Fibroblast of skin of right biceps (primary cell): ENCODE measurements at places on chromosomes 16 and 17.

DNA sequence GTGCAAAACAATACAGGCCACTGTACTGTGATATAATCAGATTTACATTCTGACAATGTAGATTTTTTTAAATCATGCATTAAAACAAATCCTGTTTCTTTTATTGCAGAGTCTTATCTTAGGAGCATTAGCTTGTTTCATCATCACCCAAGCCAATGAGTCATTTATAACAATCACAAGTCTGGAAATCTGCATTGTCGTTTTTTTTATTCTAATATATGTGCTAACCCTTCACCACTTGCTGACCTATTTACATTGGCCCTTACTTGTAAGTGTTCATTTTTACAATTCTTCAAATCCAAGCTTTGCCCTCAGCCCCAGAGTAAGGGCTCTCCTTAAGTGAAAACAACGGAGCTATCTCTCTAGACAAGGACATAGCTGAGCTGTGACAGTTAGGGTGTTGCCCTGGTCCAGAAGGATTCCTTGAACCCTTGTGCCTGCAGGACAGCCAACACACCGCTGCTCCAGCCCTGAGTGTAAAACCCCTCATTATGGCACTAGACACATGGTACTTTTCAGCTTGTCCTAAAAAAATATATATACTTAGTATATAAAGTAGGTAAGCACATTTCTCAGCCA lies 3.7 kb downstream of the CMTM1 start:
- peak; percentile 54 for DNase-seq

GRCh38 chr17:63476854-63477479 lies at the start of gene ACE:
TSS of gene ACE (plus strand) at chr17:63477061. CDS start at chr17:63477095, 34 bp downstream.
- peak; percentile 27 for DNase-seq

GRCh38 chr16:55568207-55568606 lies 1.7 kb downstream of the CAPNS2 start:
- DNase-seq = no peak

GRCh38 chr16:30805056-30805369 lies 18.0 kb upstream of the ZNF629 start:
- DNase-seq = no peak

- peak; percentile 80 for DNase-seq
Observed at GRCh38 chr17:77396610-77397009, 255.8 kb downstream of the SEC14L1 start.

- no peak for DNase-seq
Observed at GRCh38 chr16:56824331-56824730, 40.7 kb upstream of the SLC12A3 start.

DNA sequence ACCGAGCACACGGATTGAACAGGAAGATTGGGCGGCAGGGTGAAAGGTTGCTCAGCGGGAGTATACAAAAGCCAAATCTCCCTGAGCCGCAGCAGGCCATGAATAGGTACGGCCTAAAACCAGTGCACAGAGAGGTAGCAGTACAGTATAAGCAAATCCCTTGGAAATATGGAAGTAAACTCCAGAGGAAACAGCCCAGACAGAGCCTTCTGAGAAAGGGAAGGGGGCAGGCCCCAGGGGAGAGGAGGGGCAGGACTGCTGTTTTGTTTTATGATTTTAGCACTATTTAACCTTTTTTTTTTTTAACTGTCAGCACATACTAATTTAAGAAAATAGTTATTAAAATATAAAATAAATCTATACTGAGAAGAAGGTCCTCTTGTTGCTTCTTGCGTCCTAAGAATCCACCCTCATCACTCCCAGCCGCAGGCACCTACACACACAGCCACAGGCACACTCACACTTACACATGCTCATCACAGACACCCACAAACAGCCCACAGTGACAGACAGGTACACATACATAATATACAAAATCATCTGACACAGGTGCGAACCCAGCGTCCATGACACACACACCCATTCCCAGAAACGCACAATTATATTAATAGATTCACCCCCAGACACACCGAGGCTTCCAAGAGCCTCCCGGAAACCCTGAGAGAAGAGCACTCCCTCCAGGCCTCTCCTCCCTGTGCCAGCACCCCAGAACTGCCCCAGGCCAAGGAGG lies 12.8 kb downstream of the PLXDC1 start:
- peak; percentile 15 for DNase-seq
